ENCODE measurements at places on chromosomes 3 and 15.

DNA sequence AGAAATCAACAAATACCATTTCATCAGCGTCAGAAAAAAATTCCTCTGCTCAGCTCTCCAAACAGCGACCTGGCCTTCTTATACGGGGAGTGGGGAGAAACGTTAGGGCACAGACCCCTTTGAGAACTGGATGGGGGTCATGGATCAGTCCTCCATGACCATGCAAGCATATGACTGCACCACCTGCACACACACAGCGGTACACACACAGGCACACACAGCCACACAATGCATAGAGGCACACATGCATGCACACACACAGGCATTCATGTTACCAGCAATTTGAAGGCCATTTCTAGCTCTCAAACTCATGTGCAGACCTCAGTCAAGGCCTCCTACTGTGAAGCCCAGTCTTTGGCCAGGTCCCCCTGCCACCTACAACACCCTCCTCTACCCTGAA is 50.2 kb downstream of the SLC41A3 start:
- no peak for DNase-seq

- DNase-seq: no peak
These were observed 764.8 kb upstream of the CADM2 start for GRCh38 chr3:84194029-84194428.

DNA sequence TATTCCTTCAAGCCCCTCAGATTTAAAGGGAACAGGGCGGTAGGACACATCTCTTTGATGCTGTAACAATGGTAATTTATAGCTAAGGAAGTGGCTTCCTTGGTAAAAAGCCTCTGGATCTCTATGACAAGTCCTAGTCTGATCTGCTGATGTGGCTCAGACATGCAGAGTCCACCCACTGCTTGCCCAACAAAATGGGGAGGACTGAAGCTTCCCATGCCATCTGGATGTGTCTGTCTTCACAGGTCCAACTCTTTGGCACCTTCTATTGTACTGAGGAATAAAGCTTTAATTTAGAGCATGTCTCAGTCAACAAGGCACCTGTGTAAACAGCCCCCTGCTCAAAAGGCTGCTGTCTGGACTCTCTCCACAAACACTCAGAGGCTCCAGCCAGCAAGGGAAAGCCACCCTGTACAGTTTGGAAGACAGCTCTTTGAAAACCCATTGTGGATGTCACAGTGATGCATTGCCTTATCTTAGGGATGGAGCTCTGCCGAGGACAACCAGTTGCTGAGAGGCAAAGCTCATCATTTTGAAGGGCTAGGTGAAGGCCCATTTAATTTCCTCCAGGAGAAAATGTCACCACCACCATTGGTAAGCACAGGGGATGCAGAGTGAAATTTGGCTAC is 348.6 kb upstream of the GRM7 start:
- DNase-seq: no peak

DNA sequence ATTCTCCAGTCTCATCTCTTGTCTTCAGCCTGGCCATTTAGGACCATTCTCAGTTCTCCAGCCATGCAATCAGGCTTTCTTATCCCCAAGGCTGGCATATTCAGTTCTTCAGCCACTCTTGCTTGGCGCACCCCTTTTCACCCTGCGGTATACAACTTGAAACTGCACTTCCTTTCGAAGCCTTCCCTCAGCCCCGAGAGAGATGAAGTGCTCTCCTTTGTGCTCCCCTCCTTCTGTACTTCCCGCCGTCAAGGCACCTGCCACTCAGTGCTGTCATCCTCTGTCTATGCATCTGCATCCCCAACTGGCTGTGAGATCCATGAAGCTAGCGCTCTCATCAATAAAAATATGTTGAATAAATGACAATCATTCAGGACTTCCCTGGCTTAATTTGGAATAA is 45.7 kb downstream of the MORC1 start:
- no peak for DNase-seq

DNA sequence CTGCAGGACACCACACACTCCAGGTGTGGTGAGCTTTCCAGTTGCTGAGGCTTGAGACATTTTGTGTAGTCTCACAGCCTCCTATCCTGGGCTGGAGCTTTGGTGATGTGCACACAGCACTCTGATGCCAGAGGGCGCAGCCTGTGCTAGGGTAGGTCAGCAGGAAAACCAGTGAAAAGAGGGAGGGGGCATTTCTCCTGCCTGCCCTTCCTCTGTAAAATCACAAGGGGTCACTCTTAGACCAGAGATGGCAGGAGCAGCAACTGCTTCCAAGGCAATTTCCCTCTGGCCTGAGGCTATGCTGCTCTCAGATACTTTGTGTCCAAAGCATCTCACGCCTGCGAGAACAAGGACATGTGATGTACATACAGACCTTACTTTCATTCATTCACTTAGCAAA is 16.5 kb upstream of the MUSTN1 start:
- peak; percentile 19 for DNase-seq

GRCh38 chr3:69385123-69385722 is 665 bp downstream of the FRMD4B start:
- no peak for DNase-seq

GRCh38 chr3:150141790-150142326 is 171.2 kb upstream of the PFN2 start:
- no peak for DNase-seq

- DNase-seq: no peak
These were observed 35.4 kb downstream of the AKAP13 start for GRCh38 chr15:85415783-85416182.

DNA sequence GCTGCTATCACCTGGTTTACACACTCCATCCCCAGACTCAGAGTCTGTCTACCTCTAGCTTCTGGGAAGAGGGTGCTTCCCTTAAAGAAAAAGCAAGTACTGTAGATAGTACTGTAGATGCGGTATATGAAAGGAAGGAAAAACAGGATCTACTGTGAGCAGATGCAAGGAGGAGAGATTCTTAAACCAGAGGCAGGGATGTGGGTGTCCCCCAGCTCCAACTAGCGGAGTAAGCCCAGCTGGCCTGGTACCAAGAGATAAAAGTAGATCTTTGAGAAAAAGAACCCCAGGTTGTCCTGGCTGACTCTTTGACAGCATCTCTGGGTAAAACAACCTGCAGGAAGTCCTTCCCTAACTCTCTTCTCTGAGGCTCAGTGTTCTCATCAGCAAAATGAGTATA is 523.7 kb upstream of the PROK2 start:
- DNase-seq: no peak

Measured in CD4-positive, alpha-beta T cell treated with Interferon alpha-2 for 1 hour (primary cell).